ENCODE measurements at places on chromosomes 5 and 9.

DNA sequence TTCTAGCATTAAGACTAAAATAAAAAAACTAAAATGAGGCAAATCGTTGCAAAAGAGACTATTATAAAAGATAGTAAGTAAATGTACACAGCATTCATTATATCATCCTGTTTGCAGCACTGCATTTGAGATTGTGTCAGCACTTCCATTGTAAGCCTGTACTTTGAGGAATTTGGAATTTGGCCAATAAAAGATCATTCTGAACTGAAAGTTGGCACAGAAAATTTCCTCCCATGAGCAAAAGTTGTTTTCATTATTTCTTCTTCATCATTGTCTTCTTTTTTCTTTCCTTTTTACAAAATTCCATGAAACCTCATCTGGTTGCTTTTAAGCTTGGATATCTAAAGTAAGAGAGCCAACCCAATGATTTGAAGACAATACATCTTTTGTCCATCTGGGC lies 199.3 kb upstream of the ADAMTSL1 start:
- DNase-seq, result no peak

DNA sequence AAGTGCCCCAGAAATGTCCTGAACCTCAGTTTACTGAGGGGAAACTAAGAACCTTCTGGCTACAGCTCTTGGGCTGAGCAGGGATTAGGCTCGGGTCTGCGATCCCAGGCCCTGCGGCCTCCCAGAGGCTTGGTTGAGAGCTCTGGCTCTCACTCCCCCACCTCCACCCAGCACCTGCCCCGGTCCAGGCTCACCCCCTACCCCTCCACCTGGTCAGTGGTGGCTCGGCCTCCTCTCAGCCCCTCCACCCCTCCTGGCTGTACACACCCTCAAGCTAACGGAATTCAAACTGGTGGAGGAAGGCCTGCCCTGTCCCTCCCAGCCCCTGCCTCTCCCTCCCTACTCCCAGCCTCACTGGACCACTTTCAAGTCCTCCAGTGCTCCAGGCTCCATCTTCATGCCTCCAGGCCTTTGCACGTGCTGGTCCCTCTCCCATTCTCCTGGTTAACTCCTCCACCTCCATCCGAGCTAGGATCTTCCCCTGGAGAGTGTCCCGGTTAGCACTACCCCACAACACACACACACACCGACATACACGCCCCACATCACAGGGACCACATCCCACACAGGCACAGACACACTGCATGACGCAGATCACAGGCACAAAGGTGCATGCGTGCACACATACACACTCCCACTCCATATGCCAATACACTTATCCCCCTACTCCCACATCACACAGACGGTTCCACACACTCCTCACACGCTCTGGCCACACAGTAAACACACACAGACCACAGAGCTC lies 130.9 kb downstream of the C9orf50 start:
- DNase-seq, result peak; percentile 60

DNA sequence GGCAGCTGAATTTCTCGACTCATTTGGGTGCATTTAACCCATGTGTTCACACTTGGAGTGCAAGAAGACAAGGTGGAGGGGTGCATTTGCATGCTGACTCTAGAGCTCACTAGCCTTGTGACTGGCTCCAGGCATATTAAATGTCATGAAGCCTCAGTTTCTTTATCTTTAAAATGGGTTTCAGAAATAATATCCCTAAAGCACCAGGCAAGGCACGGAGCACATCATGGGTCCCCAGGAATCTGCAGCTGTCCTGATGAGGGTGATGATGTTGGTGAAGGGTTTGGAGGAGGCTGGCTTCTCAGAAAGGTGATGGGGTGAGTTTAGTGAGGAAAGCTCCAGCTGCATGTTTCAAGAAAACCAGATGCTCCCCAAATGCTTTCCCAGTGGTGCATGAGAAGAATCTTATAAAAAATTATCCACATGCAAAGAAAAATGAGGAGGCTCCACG lies 14.8 kb downstream of the STC2 start:
- no peak for DNase-seq

- DNase-seq, result no peak
Measured at GRCh38 chr5:135584918-135585317, 6.1 kb upstream of the CXCL14 start.
